ENCODE measurements at places on chromosomes 11 and 22. TPM values are rescaled to one million over a fixed set of nuclear protein-coding genes. Genes with fewer than 3 reads are reported as not detected.

TALDO1 gene
- total RNA-seq = 127 TPM

OSM gene
- not detected for total RNA-seq

DRD4 gene
- under 0.01 TPM for total RNA-seq

GRIA4 gene
- under 0.01 TPM for total RNA-seq

OR10A2 gene
- not detected for total RNA-seq

POTEH gene
- not detected for total RNA-seq

KRTAP5-1 gene
- total RNA-seq = not detected

OR56B4 gene
- not detected for total RNA-seq

ZBTB3 gene
- 9.5 TPM for total RNA-seq

NEFH gene
- 0.32 TPM for total RNA-seq

SHISA8 gene
- total RNA-seq = not detected

CACNA1I gene
- total RNA-seq = under 0.01 TPM

PANX3 gene
- not detected for total RNA-seq

SLC22A9 gene
- total RNA-seq = not detected

CDON gene
- 31.2 TPM for total RNA-seq

LDHAL6A gene
- total RNA-seq = not detected

SCUBE1 gene
- total RNA-seq = under 0.01 TPM

UPK2 gene
- total RNA-seq = not detected

SMDT1 gene
- total RNA-seq = 12.8 TPM

All from bronchial smooth muscle cell (primary cell).